ENCODE measurements at places on chromosomes 3 and 15.

DNA sequence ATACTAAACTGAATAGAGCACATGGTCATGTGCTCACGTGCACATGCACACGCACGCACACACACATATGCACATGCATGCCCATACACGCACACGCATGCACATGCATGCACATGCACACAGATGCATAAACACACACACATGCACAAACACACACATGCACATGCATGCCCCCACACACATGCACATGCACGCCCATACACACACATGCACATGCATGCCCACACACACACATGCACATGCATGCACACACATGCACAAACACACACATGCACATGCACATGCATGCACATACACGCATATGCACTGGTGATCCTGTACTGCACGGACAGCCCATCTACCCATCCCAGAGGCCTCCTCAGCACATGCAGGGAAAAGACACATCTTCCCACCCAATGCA lies 426.6 kb downstream of the OCA2 start:
- DNase-seq: no peak

DNA sequence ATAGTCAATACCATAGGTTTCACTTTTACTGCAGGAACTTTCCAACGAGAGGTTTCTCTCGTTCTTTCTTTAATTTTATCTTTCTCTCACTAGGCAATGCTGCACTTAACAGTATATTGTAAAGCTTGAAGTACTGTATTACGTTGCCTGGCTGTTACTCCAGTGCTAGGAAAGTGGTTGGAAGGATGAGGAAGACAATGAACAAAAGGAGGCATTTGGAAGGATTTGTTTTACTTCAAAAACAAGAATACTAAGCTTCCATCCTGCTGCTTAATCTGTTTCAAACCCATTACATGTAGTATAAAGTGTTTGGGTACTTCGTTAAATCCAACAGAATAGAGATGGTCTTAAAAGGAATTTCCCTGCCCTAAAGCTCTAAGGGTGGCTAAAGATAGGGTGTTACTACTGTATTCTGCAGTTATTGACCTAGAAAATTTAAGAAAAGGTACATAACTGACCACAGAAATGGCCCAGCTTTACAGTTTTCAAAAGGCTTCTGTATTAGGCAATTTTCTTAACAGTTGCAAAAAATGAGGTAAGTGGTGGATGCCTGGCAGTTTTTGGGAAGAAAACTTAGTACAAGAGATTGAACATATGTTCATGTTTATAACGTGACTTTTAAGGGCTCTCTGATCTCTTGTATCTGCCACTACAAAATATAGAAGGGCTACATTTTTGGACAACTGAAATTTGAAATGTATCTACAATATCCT lies 785 bp upstream of the IFT57 start:
- no peak for DNase-seq

DNA sequence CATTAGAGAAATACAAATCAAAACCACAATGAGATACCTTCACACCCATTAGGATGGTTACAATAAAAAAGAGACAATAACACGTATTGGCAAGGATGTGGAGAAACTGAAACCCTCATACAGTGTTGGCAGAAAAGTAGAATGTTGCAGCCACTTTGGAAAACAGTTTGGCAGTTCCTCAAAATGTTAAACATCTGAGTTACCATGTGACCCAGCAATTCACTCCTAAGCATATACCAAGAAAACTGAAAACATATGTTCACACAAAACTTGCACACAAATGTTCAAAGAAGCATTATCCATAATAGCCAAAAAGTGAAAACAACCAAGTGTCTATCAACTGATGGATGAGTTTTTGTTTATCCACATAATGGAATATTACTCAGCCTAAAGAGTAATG lies 166.9 kb upstream of the FAM3D start:
- DNase-seq: no peak

- DNase-seq: no peak
Measured at GRCh38 chr3:48268381-48268935, 27.6 kb downstream of the ZNF589 start.

DNA sequence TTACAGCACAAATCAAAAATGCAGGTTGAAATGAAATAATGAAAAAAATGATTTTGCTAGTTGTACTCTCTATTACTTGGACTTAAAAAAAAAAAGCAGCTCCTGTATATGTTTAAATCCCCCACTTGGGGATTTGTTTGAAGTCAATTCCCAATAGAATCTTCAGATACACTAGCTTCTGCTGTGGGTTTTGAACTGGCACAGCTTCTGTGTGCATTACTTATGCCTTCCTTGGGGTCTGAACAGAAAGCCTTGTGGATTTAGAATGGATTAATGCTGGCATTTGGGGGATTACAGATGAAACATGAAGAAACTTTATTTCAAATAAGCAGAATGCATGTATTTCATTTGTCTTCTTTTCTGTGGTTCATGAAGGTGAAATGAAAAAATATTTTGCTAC lies 513.2 kb upstream of the TBL1XR1 start:
- DNase-seq: no peak

GRCh38 chr15:33008284-33008995 lies 186.1 kb downstream of the FMN1 start:
- peak; percentile 39 for DNase-seq

DNA sequence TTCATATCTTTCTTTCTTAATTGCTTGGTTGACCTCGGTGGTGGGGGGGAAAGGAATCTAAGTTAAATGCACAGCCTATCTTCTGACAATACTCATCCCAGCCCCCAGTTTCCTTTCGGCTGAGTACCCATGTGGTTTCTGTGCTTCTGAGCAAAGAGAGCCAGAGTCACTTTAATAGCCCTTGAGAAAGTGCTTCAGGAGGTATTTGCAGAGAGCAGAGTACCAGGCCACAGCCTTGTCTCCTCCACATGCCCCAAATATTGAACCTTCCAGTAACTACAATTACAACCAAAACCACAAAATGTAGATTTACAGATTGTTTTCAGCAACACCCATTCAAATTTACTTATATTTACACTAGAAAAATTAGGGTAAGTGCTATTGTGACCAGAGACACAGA lies 647.4 kb downstream of the NR2F2 start:
- DNase-seq: no peak

DNA sequence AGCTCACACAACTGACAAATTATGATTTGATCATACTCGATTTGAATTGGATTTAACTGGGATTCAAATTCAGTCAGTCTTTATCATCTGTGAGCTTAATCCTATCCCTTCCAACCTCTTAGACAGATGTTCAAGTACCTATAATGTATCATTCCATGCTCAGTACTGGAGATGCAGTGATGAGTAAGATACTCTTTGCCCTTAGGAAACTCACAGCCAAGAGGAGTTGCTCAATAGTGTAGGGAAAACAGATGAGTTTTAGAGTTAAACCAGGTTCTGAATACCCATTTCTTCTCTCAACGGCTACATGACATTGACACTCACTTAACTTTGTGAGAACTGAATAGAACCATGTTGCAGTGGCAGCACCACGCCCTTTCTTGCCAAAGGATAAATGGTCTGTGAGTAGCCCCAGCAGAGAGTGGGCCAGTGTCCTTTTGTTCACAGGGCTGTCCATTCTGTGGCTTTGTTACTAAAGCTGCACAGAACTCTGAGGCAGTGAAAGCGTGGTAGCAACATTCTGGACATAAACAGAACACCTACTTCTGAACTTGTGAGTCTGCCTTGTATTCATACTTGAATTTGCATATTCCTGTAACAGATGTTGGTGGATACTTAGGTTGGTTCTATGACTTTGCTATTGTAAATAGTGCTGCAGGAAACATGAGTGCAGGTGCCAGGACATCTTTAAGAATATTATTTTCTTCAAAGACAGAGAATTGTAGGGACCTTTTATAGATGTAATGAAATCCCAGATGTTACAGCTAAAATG lies 91.6 kb downstream of the RASA2 start:
- DNase-seq: peak; percentile 21

DNA sequence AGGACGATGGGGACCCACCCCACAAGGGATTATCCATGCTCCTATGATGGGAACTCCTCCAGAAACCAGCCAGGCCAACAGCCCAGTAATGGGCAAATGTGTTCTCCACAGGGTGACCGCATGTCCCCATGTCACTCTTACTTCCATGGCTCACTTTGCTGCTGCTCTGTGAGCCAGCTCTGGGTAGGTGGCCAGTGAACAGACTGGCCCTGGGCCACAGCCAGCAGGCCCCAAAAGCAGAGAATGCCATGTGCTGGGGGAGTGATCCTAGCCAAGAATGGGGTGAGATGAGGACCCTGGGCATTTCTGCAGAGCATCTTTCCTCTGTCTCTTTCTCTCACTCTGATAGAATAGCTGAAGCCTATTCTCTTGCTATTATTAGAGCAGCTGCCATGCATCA lies 391.4 kb downstream of the LRTM1 start:
- DNase-seq: no peak

GRCh38 chr3:16877911-16878310 lies 6.8 kb upstream of the PLCL2 start:
- DNase-seq: no peak

- DNase-seq: no peak
Measured at GRCh38 chr3:152738656-152739055, 96.3 kb upstream of the P2RY1 start.

DNA sequence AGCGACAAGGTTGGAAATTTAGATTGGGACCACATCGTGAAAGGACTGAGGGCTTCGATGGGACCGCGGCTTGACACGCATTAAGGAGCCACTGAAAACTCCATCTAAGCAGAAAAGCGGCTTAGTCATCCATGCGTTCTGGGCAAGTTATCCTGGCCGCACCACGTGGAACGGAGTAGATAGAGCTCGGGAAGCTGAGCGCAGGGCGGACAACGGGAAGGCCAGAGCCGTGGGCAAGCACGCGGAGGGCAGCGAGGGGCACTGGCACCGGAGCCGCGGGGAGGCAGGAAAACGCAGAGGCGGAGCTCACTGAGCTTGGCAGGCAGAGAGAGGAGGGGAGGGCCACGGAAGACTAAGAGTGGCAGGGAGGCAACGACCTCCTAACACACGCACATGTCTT lies 61.3 kb upstream of the VGLL4 start:
- DNase-seq: no peak

- no peak for DNase-seq
Measured at GRCh38 chr3:11091088-11091590, 63.2 kb upstream of the HRH1 start.

DNA sequence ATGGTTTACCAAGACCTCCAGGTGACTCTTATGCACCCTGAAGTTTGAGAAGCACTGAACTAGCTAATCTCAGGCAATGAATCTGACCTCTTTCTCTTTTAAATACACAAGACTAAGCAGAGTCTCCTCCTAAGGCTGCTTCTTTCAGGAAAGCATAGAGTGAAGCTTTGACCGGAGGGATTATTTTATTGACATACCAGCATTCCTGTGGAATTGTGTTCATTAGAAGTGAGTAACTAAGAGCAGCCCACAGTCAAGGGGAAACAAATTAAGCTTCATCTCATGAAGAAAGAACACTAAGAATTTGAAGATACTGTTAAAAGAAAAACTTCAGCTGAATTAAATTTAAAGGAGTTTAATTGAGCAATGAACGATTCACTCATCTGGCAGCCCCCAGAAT lies 963.5 kb downstream of the NTRK3 start:
- DNase-seq: no peak

DNA sequence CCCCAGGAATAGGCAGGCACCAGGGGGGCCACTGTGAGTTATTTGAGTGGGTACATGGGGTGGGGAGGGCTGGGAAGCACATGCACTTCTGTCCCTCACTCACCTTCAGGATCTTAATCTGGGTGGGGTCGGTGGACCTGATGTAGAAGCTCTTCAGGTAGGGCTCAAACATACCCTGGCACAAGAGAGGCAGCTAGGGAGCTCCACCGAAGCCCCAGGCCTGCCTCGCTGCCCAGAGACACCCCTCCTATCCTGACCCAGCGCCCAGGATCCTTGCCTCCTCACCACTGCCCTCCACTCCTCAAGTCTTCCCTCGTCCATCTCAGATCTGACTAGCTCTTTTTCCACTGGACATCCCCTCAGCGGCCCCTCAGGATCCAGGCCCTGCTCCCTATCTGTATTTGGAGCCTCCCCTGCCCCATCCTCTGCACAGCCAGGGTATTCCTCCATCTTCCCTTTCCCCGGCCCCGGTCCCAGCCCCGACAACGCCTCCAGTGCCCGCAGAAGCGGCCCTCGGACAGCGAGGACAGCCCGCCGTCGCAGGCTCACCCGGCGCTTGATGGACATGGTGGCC lies 30.0 kb downstream of the AP3B2 start:
- no peak for DNase-seq

GRCh38 chr3:126816986-126817777 lies 113.1 kb downstream of the CHCHD6 start:
- DNase-seq: no peak

DNA sequence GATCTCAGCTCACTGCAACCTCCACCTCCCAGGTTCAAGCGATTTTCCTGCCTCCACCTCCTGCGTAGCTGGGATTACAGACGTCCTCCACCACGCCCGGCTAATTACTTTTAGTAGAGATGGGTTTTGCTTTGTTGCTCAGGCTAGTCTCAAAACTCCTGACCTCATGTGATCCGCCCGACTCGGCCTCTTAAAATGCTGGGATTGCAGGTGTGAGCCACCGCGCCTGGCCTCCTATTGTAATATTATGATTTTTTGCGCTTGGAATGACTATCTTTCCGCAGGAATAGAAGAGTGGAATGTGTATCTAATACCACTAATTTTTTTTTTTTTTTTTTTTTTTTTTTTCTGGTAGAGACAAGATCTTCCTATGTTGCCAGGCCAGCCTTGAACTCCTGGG lies 1.8 kb downstream of the ARL8B start:
- no peak for DNase-seq

DNA sequence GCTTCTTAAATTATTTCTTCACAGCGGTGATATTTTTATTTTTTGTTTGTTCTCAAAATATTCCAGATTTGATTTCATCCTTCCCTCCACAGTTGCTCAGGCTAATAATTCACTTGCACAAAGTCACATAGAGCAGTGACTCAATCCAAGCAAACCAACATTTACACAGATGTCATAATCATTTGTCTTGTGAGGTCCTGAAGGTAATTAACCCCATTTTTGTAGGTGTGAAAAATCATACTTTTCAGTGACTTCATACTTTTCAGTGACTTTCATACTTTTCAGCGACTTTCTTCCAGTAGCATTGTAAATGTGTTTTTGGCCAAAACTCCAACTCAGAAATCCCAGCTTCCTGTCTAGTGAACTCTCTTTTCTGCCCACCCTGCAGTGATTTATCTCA lies 32.1 kb downstream of the CD200 start:
- no peak for DNase-seq

DNA sequence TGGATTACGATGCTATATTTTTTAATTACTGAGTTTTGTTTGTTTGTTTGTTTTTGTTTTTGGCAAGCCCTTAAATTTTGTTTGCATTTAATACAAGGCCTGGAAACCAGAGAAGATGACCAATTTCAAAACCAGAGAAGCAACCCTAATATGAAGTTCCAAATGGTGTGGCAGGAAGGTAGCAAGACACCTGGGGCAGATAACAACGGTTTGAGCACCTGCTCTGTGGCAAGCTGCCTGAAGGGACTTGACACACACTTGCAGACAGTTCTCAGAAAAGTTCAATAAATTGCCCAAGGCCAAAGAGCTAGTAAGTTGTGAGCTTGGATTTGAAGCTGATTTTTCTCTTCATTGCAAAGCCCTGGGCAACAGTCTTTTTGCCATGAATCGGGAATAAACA lies 151.2 kb upstream of the UBE2E1 start:
- no peak for DNase-seq

GRCh38 chr3:171804618-171805389 lies 5.5 kb downstream of the PLD1 start:
- DNase-seq: no peak

GRCh38 chr15:48109856-48110531 lies 10.8 kb upstream of the SLC24A5 start:
- DNase-seq: no peak

- peak; percentile 39 for DNase-seq
Measured at GRCh38 chr15:78302579-78303312, 3.3 kb upstream of the SKIC8 start.

GRCh38 chr3:9400616-9401015 lies 3.2 kb downstream of the SETD5 start:
- DNase-seq: no peak

All from AG04450 (cell line).